ENCODE measurements at places on chromosomes 12 and 14.

DNA sequence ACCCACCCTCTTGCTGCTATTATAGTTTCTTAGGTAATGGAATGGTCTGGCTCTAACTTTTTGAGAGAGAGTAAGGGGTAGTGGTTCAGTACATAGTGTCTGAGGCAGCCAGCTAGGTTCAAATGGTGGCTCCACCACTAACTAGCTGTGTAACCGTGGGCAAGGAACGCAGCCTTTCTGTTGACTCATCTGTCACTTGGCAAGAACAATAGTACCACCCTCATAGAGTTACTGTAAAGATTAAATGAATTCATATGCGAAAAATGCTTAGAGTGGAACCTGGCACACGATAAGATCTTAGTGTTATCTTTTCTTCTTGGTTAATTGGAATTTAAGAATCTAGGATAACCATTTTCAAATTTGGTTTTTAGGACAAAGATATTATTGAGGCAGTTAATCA, 14.0 kb downstream of the CCDC62 start:
- DNase-seq: no peak

DNA sequence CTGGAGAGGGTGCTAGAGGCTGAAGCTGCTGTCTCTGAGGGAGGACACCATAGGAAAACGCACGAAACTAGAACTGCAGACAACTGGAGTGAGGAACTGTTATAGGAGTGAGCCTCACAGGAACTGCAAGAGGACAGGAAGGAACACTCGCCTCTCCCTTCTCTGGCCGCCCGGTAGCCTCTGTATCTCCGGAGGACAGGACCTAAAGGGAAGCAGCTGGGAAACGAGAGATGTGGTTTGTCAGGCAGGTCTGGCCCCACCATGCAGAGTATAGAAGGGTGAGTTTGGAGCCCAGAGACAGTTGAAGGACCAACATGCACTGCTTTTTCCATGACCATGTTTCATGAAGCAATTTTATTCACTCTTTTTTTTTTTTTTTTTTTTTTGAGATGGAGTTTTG, 127.3 kb downstream of the EFCAB11 start:
- no peak for DNase-seq

GRCh38 chr12:52041695-52042123, 9.5 kb upstream of the NR4A1 start:
- no peak for DNase-seq

DNA sequence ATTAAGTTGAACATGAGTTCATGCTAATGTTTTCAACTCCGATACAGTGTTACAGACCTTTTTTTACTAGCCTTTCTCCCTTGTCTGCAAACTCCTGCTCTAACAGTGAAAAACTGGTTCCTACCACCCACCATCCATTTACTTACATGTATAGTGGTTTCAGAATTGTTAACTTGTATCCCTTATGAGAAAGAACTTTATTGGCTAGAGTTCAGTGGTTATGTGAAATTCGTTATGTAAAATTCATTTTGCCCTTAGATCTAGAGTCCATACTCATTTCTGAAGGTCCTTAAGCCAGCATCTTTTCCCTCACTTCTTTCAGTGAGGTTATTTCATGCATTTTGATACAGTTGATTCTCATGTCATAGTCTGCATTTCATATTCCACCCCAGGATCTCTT, 51.0 kb downstream of the PRKCH start:
- DNase-seq: no peak

DNA sequence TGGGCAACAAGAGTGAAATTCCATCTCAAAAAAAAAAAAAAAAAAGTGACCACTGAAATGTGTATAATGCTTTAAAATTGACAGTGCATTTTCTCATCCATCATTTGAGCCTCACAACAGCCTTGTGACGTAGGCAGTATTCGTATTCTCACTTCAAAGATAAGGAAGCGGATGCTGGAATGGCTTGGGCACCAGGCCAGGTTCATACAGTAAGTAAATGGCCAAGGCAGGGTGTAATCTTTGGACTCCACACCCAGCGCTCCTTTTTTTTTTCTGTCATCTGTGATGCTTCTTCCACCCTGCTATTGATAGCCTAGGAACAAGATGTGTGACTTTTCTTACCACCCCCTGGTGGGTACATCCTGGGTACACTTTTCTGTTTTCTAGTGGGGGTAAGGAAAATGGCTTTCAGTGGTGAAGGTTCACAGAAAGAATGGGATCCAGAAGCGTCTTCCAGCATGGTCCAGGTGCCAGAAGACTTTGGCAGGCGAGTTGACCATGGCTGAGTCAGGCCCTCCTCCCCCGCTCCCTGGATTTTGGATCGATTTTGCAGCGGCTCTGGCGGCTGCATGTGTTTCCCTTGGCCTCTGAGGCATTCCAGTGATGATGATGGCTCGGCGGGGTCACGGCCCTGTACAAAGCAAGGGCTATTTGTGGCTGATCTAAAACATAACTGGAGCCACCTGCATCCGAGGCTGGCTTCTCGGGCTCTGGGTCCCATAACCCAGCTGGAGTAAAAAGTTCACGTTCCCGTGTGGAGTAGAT, 110.6 kb downstream of the CACNA1C start:
- no peak for DNase-seq

GRCh38 chr12:104415342-104415980, 41.3 kb upstream of the CHST11 start:
- no peak for DNase-seq

- DNase-seq: no peak
These were observed 110.1 kb downstream of the EML5 start for GRCh38 chr14:88682495-88683114.

DNA sequence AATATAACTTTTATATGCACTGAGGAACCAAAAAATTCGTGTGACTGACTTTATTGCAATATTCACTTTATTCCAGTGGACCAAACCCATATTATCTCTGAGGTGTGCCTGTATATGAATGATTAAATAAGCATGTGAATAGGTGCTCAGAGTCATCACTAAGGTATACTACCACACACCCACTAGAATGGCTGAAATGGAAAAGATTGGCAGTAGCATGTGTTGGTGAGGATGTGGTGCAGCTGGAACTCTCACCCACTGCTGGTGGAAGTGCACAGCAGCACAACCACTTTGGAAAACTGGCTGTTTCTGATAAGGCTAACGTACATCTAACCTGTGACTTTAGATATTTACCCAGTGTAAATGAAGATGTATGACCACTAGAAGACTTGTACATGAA, 36.8 kb downstream of the GOLGA5 start:
- no peak for DNase-seq

- DNase-seq: no peak
These were observed 3.3 kb downstream of the TBX3 start for GRCh38 chr12:114680604-114681069.

- no peak for DNase-seq
These were observed 3.0 kb downstream of the IFI27 start for GRCh38 chr14:94113490-94113889.

- DNase-seq: no peak
These were observed 168.2 kb downstream of the ZFP36L1 start for GRCh38 chr14:68624541-68625220.

GRCh38 chr14:85565862-85566296, 35.9 kb downstream of the FLRT2 start:
- DNase-seq: no peak

DNA sequence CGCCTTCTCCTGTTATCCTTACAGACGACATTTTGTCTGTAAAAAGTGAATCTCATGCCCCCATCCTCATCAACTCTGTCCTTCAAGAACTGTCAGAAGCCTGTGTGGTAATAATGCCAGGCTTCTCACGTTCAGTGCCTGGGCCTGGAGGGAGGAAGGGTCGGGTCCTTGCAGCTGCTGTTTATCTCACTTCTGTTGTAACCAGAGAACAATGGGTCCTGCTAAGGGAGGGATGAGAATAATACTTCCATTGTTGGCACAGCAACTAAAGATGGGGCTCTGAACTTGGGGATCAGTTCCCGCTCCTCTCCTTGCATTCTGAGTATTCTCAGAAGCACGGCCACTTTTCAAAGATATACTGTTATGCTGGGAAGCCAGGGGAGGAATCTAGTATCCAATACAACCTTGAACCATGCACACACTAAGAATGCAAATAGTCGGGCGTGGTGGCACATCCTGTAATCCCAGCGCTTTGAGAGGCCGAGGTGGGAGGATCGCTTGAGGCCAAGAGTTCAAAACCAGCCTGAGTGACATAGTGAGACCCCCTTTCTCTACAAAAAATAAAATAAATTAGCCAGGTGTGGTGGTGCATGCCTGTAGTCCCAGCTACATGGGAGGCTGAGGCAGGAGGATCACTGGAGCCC, 38.8 kb upstream of the NINJ2 start:
- no peak for DNase-seq

DNA sequence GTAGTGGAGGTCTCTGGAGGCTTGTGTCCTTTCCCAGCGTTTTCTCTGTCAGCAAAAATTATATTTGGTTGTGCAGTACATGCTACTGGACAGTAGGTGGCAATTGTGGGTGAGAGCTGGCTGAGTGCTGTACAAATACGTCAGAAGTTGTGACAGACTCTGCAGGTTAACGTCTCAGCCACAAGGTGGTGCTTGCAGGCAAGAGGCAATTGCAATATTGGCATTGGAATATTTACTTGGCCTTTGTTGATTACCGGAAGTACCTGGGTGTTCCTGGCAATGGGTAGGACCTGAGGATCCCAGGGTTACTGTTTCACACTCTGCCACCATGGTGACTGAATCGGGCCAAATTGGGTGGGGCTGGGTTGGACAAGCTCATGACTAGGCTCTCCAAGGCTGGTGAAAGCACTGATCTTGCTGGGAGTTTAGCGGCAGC, 333.9 kb upstream of the LMO3 start:
- DNase-seq: no peak

- DNase-seq: no peak
These were observed 59.1 kb downstream of the ATF7IP start for GRCh38 chr12:14424545-14424944.

GRCh38 chr12:132484183-132484890, 5.6 kb upstream of the FBRSL1 start:
- no peak for DNase-seq

DNA sequence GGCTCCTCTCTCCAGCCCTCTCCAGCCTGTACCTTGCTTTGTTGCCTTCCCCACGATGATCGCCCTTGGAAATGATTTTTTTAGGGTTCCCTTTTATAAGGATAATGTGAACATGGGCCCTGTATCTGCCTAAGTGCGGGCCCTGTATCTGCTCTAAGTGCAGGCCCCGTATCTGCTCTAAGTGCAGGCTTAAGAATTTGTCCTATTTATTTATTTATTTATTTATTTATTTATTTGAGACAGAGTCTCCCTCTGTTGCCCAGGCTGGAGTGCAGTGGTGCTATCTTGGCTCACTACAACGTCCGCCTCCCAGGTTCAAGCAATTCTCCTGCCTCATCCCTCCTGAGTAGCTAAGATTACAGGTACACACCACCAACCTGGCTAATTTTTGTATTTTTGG, 22.5 kb downstream of the GALNT16 start:
- no peak for DNase-seq

GRCh38 chr14:20331053-20331613, 1.9 kb downstream of the CCNB1IP1 start:
- DNase-seq: no peak

DNA sequence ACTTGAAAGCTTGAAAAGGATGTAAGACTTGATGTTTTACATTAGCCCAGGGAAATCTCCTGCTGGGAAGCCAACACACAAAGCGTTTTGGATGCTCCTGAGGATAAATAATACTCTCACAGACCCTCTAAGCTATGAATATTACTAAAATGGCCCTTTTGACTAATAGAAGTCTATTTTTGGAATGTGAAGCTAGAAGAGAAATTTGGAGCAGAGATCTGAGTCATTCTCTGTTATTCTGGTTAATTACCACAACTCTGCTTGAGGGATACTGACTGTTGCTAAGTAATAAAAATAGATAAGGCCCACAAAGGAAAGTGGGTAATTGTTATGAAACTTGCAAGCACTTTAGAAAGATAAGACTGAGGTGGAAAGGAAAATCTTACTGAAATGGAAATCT, 346.2 kb upstream of the STXBP6 start:
- no peak for DNase-seq

DNA sequence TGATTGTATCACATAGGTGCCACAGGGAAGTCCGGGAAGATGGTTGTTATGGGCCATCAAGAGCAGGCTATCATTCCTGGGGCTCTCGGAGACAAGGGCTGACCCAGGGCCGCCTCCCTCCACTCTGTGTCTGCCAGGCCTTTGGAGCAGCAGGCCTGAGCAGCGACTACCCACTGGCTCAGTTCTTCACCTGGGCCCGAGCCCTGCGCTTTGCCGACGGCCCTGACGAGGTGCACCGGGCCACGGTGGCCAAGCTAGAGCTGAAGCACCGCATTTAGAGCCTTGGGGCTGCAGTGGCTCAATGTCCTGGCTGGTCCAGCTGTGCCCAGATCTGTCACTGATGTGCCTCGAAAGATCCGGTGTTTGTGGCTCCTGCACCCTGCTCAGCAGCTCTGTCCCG, 10.5 kb upstream of the ALDH2 start:
- no peak for DNase-seq

- DNase-seq: no peak
These were observed 87.5 kb downstream of the EPS8 start for GRCh38 chr12:15701631-15702156.

- DNase-seq: no peak
These were observed 92.8 kb downstream of the DIO3 start for GRCh38 chr14:101654051-101654450.

GRCh38 chr12:54249489-54249888, 30.4 kb downstream of the CBX5 start:
- no peak for DNase-seq

DNA sequence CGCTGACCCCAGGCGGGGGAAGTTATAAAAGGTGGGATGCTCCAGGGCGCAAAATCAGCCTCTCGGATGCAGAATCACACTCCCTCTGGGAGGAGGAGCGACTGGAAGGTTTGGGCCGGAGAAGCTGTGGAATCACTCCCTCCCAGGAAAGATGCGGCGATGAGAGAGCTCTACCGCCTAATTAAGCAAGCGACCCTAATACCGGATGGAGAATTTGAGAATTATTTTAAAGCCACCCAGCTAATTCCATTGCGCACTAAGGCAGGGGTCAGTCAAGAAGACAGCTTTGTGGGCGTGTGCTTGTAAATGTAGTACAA, 1.9 kb downstream of the COL2A1 start:
- DNase-seq: no peak

GRCh38 chr14:38910092-38910491, 192.9 kb downstream of the SEC23A start:
- DNase-seq: no peak

DNA sequence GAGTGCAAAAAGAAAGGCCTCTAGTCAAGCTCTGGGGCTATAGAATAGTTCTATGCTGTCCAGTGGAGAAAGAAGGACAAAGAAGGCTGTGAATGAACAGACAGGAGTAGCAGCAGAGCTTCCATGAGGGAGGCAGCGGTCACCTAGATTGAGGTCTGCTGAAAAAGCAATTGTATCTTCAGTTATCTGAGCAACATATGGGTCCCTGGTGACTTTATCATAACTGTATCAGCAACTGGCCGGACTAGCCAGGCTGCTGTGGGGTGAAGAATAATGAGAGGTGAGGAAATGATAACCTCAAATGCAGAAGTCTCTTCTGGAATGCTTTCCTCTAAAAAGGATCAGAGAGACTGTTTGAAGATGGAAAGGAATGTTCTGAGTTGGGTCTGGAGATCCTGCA, 971.3 kb upstream of the TMEM132C start:
- DNase-seq: no peak

- DNase-seq: no peak
These were observed 88.1 kb upstream of the ETV6 start for GRCh38 chr12:11561411-11561810.

All from activated naive CD8-positive, alpha-beta T cell treated with anti-CD3 and anti-CD28 coated beads, Interleukin-2, amount 50 U/mL, for 16 hours (primary cell).